ENCODE measurements at places on chromosomes 3 and 15.

DNA sequence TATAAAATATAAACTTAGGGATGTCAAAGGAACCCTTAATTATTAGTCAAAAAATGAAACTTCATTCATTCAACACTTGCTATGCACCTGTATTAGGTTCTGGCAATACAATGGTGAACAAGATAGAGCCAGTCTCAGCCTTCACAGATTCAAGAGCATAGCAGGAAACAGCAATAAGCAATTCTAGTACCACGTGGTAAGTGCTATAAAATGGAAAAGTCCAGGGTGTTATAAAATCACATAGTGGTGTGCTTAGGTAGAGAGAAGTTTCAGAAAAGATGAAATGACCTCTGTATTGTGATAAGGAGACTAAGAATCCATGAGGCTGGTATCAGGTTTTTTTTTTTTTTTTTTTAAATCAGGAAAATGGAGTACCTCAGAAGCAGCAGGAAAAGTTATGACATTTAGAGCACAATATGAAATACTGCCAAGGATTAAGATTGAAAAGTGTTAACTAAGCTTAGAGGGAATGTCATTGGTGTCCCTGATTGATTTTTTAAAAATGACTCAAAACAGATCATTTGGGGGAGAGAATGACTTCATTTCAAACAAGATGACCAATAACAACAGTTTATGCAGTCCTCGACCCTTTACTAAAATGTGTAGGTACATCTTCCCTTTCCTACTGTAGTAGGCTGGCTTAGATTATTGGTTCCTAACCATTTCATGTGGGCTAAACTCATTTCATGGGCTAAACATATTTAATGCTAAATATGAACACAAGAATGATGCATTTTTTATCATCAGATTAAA lies 5.0 kb downstream of the TOMM70 start:
- DNase-seq, result no peak

- DNase-seq, result no peak
Observed at GRCh38 chr3:9342696-9343095, 20.2 kb upstream of the THUMPD3 start.

DNA sequence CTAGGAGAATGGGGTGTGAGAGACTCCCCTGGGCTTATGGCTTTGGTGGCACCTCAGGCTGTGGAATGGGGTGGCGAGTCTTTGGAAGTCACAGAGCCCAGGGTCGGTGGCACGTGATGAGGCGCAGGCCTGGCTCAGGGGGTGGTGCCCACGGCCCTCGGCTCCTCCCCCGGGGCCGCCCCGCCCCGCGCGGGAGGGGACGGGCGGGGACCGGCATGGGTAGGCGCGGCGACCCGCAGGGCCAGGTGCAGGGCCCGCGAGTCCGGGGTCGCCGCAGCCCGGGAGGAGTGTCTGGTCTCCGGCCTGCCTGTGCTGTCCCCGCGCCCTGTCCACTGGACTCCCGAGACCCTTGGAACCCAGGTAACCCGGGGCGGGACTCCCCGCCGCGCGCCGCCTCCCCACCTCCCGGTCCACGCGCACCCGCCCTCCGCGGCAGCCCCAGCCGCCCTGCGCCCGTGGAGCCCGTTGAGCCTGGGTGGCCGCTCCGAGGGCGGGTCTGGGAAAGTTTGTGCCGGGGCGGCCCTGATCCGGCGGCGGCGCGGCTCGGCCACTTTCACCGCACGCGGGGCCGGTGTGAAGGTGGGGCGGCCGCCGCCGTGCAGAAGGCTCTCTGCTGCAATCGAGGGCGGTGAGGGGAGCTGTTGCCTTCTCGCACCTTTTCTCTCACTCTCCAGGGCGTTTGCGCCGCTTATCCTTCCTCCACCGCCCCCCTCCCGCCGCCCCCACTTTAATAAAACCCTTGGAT lies at the start of gene PAQR5:
Gene PAQR5 (plus strand): TSS at position 216 of the 745 bp plus-strand sequence. CDS start 61,169 bp downstream, outside the sequence.
- no peak for DNase-seq

GRCh38 chr3:190017521-190018288 lies 103.0 kb downstream of the P3H2 start:
- DNase-seq, result no peak

Data from cardiac septum (tissue), 1 donor.